ENCODE measurements at places on chromosomes 11 and 22.

- no peak for DNase-seq
Measured at GRCh38 chr11:705646-706438, at the start of gene EPS8L2. Gene EPS8L2 (plus strand): TSS chr11:706231. CDS start chr11:709408, 3,177 bp downstream.

DNA sequence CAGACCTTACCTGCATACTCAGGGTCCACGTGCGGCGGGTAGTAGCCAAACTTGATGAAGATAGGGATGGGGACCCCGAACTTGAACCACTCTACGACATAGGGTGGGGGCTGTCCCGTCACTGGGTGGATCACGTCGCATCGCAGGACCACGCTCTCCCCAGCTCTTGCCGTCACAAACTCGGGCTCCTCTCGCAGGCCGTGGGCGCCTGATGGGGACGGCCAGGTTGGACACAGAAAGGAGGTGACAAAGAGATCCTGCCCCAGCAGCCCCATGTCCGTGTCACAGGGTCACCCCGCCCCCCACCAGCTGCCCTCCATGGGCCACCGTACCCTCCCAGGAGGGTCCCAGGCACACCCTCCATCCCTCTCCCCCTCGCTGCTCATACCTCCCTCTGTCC lies 10.7 kb downstream of the IGSF9B start:
- DNase-seq, result no peak

DNA sequence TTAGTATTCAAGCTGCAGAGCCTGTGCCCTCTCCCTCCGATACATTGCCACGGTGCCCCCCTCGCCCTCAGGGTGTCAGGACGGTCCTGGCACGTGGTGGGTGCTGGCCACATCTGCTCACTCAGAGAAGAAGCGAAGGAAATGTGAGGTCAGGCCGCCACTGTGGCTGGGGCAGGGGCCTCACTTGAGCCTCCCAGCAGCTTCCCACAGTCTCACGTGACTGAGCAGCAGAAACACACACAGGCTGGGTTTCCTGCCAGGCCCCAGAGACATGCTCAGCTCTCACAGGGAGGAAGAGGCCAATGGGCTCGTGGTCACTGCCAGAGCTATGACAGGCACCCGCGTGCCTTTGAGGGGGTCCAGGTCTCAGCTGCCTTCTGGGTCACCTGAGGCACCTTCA lies 37.9 kb upstream of the PRR5 start:
- peak; percentile 62 for DNase-seq

GRCh38 chr11:79402912-79403311 lies 37.9 kb downstream of the TENM4 start:
- no peak for DNase-seq

DNA sequence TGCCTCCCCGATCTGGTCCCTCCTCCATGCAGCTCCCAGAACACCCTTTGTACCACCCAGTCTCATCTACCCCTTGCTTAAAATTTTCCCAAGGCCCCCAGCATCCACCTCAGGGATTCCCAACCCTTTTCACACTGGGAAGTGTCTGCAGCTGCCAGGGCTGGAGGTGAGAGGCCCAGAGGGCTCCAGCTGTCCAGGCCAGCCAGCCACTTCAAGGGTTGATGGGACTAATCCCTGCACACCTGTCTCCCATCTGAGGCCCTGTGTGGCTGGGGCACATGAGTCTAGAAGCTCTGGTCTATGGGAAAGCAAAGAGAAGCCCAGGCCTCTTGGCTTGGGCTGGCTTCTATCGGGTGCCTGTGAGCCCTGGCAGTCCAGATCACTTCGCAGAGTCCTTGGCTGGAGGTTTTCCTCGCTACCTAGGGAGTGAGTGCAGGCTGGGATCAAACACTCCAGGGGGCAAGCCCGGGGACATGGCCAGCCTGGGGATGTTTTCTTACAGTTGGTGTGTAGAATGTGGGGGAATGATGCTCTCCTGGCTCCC lies 41.1 kb upstream of the TPBGL start:
- no peak for DNase-seq

GRCh38 chr11:94125407-94126115 lies 3.1 kb upstream of the PANX1 start:
- no peak for DNase-seq

Measured in activated T-cell treated with anti-CD3 and anti-CD28 coated beads, Interleukin-2, amount 50 U/mL, for 72 hours (primary cell).